ENCODE measurements at places on chromosomes 6 and 20. TPM values are rescaled to one million over a fixed set of nuclear protein-coding genes. Genes with fewer than 3 reads are reported as not detected.

DNA sequence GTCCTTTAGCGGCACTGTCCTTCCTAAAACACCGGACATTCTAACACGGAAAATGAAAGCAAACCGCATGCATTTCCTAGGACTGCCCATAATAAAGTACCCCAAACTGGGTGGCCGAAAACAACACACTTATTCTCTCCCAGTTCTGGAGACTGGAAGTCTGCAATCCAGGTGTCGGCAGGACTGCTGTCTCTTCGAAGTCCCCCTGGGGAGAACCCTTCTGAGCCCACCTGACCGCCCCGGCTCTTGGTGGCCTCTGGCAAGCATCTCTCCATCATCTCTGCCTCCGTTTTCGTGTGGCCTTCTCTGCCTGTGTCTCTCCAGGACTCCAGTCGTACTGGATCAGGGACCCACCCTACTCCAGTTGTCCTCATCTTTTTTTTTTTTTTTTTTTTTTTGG lies 55.4 kb downstream of the SYNJ2 start:
- no peak overlapping the region for H3K4me3 ChIP-seq
- no peak overlapping the region for H3K27ac ChIP-seq
- no peak for DNase-seq
- peaks cover 14% of the 10 kb centered on the region for H3K36me3 ChIP-seq

DNA sequence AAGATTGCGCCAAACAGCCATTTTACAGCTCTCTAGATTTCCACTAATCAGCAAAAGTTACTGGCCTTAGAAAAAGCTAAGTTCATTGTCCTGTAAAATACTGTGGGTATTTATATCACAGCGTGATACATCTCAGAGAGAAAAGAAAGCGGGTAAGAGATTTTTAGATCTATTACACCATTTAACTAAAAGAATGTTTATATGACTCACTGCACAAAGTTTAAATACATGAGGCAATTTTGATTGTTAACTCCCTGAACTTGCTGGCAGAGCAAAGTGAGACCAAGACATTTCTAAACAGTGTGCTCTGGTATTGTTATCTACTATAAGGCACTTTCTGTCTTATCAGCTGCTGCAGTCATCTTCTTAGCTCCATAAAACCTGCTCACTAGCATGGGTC lies 314.3 kb downstream of the EPHA7 start:
- H3K4me1 ChIP-seq = no peaks in the 10 kb centered on the region
- no peaks in the 10 kb centered on the region for H3K36me3 ChIP-seq
- H3K4me3 ChIP-seq = no peak overlapping the region
- H3K27ac ChIP-seq = no peak overlapping the region
- no peaks in the 10 kb centered on the region for H3K27me3 ChIP-seq

Gene SEMG1
- total RNA-seq = not detected

GRCh38 chr6:157162766-157163433 lies 160.4 kb downstream of the TMEM242 start:
- H3K4me1 ChIP-seq = peaks cover 16% of the 10 kb centered on the region
- peak overlapping the region; percentile 19 for H3K27ac ChIP-seq
- no peak for DNase-seq
- no peak overlapping the region for H3K4me3 ChIP-seq

- no peaks in the 10 kb centered on the region for H3K27me3 ChIP-seq
- H3K36me3 ChIP-seq = no peaks in the 10 kb centered on the region
- peaks cover 5% of the 10 kb centered on the region for H3K4me1 ChIP-seq
- no peak overlapping the region for H3K4me3 ChIP-seq
- no peak overlapping the region for H3K27ac ChIP-seq
Observed at GRCh38 chr6:156554160-156554559, 223.0 kb upstream of the ARID1B start.

DNA sequence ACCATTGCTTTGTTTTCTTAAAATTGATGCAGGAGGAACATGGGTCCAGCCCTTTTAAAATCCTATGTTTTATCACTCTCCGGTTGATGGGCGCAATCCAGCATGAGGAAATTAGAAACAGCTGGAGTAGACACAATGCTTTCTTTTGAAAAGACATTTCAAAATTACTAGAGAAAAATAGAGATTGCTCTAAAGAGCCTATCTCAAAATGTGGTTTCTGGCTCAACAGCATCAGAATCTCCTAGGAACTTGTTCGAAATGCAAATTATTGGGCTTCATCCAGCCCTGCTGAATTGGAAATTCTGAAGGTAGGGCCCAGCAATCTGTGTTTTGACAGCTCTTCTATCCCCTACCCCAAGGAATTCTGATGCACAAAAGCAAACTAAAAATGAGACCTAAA lies 190.8 kb upstream of the BMP2 start:
- no peaks in the 10 kb centered on the region for H3K27me3 ChIP-seq
- H3K36me3 ChIP-seq = no peaks in the 10 kb centered on the region
- no peak overlapping the region for H3K27ac ChIP-seq
- H3K4me1 ChIP-seq = no peaks in the 10 kb centered on the region
- no peak for DNase-seq
- H3K4me3 ChIP-seq = no peak overlapping the region

GRCh38 chr6:137550535-137550934 lies 56.3 kb upstream of the OLIG3 start:
- no peak overlapping the region for H3K27ac ChIP-seq
- H3K27me3 ChIP-seq = peaks cover 3% of the 10 kb centered on the region
- H3K4me1 ChIP-seq = no peaks in the 10 kb centered on the region
- no peak overlapping the region for H3K4me3 ChIP-seq
- H3K36me3 ChIP-seq = no peaks in the 10 kb centered on the region
- DNase-seq = peak; percentile 31

DNA sequence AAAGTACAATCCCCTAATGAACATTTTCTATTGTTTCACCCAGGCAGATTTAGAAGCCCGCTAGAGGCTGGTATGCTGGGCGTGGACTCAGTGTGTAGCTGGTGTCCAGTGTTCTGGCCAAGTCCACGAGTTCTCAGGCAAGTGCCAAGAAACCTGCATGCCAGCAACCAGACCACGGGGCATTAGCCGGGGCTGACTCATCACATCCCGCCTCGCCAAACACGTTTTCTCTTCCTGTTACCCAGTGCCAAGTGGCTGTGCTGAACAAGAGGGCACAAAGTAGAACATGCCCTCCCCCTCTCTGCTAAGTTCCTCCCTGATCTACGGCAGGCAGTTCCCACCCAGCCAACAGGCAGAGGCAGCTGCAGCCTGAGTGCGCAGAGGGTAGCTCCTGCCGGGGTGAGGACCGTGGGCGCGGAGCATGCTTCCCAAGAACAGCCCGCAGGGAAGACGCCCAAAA lies 29.6 kb downstream of the RAMACL start:
- DNase-seq = peak; percentile 85
- H3K4me1 ChIP-seq = peaks cover 29% of the 10 kb centered on the region
- H3K4me3 ChIP-seq = no peak overlapping the region
- H3K36me3 ChIP-seq = no peaks in the 10 kb centered on the region
- H3K27ac ChIP-seq = no peak overlapping the region

- no peak for DNase-seq
- H3K27me3 ChIP-seq = no peaks in the 10 kb centered on the region
- H3K4me3 ChIP-seq = no peak overlapping the region
Observed at GRCh38 chr20:34522969-34523871, 7.0 kb downstream of the DYNLRB1 start.

- H3K27ac ChIP-seq = no peak overlapping the region
- H3K36me3 ChIP-seq = no peaks in the 10 kb centered on the region
Observed at GRCh38 chr20:32034581-32035425, 17.2 kb upstream of the HCK start.

Gene MARCKS
- total RNA-seq = 308 TPM

- H3K36me3 ChIP-seq = no peaks in the 10 kb centered on the region
- no peak overlapping the region for H3K27ac ChIP-seq
- no peaks in the 10 kb centered on the region for H3K27me3 ChIP-seq
Observed at GRCh38 chr6:64896939-64897338, 810.1 kb downstream of the EYS start.

Gene TAF8
- total RNA-seq = 11.2 TPM

Gene UBR2
- 33.3 TPM for total RNA-seq

Gene TMEM170B
- 53.9 TPM for total RNA-seq

- H3K27ac ChIP-seq = no peak overlapping the region
- no peaks in the 10 kb centered on the region for H3K36me3 ChIP-seq
- DNase-seq = peak; percentile 76
- no peaks in the 10 kb centered on the region for H3K27me3 ChIP-seq
- no peak overlapping the region for H3K4me3 ChIP-seq
- H3K4me1 ChIP-seq = peaks cover 2% of the 10 kb centered on the region
Observed at GRCh38 chr6:32947552-32948465, 5.1 kb downstream of the HLA-DMA start.

DNA sequence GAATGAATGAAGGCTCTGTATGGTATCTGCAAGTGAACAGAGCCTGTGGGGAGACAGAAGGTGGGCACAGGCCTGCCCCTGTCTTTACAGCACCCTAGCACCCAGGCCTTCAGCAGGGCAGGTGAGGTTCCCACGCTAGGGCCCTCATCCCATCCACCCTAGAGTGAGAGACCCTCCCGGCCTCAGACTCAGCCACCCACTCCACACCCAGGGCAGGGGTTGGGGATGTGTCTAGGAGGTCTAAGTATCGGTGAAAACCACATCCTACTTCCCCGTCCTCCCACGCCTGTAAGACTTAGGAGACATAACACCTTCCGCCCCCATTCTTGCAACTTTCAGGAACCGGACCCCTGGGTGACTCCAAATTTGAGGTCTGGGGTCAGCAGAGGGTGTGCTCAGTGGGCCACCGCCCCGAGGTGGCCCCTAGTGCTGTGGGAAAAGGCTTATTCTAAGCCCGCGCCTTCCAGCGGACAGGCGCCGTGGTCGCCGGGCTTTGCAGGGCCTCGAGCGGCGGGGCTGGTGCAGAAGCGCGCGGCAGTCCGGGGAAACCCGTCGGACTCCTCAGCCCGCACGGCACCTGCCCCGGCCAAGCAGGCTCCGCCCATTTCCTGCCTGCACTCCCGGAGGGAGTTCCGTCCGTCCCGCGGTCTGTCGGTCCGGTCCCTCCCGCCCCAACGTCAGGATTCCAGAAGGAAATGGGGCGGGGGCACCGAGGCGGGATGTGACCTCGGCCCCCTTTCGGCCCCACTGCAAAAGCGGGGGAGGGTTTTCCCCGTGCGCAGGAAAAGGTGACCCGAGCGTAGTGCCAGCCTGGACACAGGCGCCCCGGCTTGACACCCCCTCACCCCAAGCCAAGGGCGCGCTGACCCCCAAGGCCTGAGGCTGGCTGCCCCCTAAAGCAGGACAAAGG lies 868 bp downstream of the SAMD10 start:
- H3K27ac ChIP-seq = peak overlapping the region; percentile 22
- H3K27me3 ChIP-seq = no peaks in the 10 kb centered on the region

GRCh38 chr6:125604257-125604656 lies 145.2 kb upstream of the HEY2 start:
- H3K4me1 ChIP-seq = no peaks in the 10 kb centered on the region
- no peak for DNase-seq
- H3K27ac ChIP-seq = no peak overlapping the region
- no peak overlapping the region for H3K4me3 ChIP-seq

DNA sequence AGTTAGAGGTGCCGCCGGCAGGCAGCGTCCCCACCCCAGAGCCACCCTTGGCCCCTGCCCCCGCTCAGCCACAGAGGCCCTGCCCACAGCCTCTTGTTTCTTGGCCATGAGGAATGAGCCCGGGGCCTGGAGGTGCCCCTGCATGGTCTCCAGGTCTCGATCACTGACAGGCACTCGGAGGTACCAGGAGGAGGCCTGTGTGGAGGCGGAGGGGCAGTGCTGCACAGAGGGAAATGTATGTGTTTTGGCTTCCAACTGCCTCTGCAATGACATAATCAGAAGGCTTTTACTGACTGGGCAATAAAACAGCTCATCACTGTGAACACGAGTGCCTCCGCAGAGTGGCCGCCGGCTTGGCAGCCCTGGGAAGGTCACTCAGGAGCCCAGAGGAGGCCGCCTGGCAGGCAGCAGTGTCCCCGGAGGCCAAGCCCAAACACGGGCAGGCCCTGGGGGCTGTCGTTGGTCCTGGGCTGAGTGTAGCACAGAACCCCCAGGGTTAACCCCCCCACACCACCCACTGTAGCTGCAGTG lies 61.1 kb upstream of the GATA5 start:
- peak; percentile 25 for DNase-seq
- no peaks in the 10 kb centered on the region for H3K36me3 ChIP-seq
- no peaks in the 10 kb centered on the region for H3K27me3 ChIP-seq
- no peak overlapping the region for H3K4me3 ChIP-seq
- H3K27ac ChIP-seq = no peak overlapping the region

Gene MUC21
- not detected for total RNA-seq

Gene FNDC1
- total RNA-seq = 49.0 TPM

Gene ARG1
- 10.7 TPM for total RNA-seq

DNA sequence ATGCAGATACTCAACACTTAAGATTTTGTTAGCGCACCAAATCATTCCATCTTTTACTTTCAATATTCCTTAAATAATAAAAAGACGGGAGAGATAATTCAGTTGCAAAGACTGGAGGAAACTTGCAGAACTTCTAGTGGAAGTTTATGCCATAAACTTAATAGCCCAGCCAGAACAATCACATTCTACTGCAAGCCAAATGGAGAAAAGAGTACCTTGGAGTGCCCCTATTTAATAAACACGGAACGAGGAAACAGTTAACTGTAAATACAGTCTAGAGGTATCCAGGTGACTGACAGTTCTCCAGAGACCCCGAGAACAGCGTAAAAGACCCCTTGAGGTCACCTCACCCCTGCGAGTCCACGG lies 635 bp downstream of the SLC35B3 start:
- DNase-seq = no peak
- H3K4me1 ChIP-seq = peaks cover 3% of the 10 kb centered on the region
- H3K36me3 ChIP-seq = no peaks in the 10 kb centered on the region
- peak overlapping the region; percentile 88 for H3K27ac ChIP-seq
- peak overlapping the region; percentile 95 for H3K4me3 ChIP-seq

DNA sequence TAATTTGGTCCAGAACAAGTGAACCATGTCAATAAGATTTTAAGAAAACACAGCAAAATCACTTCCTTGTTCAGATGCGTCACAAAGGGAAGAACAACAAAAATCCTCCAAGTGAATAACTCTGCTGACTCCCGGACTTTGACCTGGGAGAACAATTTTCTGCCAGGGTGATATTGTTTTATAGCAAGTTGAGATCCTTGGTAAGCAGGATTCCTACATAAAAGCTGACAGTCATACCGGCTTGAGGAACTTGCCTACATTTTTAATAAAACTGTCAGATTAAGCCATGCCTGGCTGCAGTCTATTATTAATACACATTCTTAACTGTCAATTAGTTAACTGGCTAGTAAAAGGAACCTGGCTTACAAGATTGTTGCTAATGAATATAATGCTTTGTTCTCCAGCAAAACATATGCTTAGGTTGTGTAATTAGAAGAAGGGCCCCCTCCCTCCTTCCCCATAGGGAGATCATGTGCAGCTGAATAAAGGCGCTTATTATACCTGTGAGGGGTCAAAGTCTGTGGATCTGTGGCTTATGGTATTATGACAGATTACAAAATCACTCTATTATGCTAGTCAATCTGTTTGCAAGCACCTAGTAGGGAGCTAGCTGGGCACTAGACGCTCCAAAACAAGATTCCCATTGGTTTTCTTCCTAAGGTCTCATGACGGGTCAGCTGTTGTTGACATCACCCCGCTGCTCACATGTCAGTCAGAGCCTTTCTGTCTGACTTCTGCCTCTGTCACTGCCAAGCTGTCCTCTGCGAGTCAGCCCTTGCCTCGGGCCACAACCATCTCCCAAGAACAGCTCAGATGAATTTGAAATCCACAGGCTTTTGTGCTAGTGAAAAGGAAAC lies 44.6 kb upstream of the SEC63 start:
- no peaks in the 10 kb centered on the region for H3K4me1 ChIP-seq
- DNase-seq = no peak
- no peaks in the 10 kb centered on the region for H3K36me3 ChIP-seq
- no peak overlapping the region for H3K27ac ChIP-seq
- H3K27me3 ChIP-seq = no peaks in the 10 kb centered on the region

Data from spinal cord (tissue), 10 donors.